ENCODE measurements at places on chromosomes 12 and 14.

GRCh38 chr12:40635141-40635731 lies 57.0 kb upstream of the CNTN1 start:
- no peak for DNase-seq

- no peak for DNase-seq
These were observed 119.2 kb upstream of the EVL start for GRCh38 chr14:99945732-99946651.

- DNase-seq: no peak
These were observed 360.5 kb upstream of the TMPO start for GRCh38 chr12:98154850-98155249.

- DNase-seq: no peak
These were observed 8.1 kb downstream of the LRRC43 start for GRCh38 chr12:122190842-122191668.

GRCh38 chr14:36662543-36663403 lies 1.1 kb downstream of the PAX9 start:
- no peak for DNase-seq

- DNase-seq: no peak
These were observed 2.1 kb upstream of the SLC16A7 start for GRCh38 chr12:59593761-59594160.

DNA sequence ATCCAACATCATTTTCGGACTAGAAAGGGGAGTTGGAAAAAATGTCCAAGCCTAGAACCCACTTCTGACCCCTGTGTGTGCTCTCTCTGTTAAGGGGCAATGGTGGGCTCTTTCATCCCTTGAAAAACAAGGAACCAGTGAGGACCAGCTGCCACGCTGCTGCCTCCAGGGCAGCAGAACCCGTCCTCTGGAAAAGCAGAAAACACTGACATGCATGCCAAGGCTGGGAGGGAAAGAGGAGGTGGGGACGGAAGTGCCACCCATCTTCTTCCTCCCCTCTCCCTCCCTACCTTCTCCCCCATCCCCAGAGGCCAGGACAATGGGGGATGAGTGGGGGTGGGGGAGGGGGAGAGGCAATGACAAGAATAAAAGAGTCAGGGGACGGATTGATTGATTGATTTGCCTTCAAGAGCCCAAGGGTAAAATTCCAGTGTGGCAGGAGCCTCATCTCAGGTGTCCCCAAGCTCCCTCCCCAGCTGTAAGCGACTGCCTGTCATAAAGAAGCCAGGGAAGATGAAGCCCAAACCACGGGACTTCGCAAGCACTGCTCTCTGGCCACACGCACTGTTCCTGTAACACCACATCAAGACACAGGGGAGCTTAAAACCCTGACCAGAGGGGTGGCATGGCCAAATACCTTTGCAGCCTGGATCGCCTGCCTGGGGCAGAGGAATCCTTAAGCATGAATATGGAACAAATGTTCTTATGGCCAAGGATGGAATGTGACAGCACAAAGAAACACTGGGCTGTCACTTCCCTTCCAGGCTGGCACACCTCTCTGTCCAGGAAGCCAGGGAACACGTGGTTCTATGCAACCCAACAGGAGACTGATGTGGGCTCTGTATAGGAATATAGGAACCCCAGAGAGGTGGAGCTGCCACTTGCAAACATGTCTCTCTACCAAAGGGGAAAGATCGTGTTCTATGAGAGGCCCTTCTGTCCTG lies 38.9 kb upstream of the BDKRB2 start:
- no peak for DNase-seq

GRCh38 chr12:108856428-108857157 lies 790 bp downstream of the SSH1 start:
- no peak for DNase-seq

GRCh38 chr12:48219631-48220030 lies 16.5 kb upstream of the OR10AD1 start:
- DNase-seq: no peak

- no peak for DNase-seq
These were observed 298.2 kb downstream of the TMEM132D start for GRCh38 chr12:129605666-129606065.

GRCh38 chr12:49121047-49121696 lies 10.0 kb downstream of the TUBA1B start:
- no peak for DNase-seq

- no peak for DNase-seq
These were observed 35.9 kb upstream of the CEP83 start for GRCh38 chr12:94495445-94496115.

GRCh38 chr12:56230432-56231183 lies 757 bp downstream of the SLC39A5 start:
- DNase-seq: no peak

DNA sequence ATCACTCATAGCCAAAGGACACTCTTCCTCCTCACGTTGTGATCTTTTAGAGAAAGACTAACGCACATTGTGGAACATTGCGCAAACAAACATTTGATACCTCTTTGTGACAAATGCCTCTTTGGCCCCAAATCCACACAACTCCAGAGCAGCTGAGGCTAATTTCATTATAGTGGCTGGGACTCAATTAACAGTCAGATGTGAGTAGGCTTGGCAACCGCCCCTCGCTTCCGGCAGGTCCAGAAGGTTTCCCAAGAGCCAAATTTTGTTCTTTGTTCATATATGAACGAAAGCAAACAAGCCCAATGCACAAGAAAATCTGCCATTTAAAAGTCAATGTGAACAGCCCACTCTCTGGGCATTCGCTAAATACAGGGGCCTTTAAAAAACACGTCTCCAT lies 273.9 kb downstream of the GLT1D1 start:
- no peak for DNase-seq
